ENCODE measurements at places on chromosomes 11 and 22.
A peak's percentile ranks its signal among the peaks of the same experiment; 100 is the strongest.

GRCh38 chr11:121595717-121596161, 143.0 kb upstream of the SORL1-AS1 start:
- no peak for DNase-seq

DNA sequence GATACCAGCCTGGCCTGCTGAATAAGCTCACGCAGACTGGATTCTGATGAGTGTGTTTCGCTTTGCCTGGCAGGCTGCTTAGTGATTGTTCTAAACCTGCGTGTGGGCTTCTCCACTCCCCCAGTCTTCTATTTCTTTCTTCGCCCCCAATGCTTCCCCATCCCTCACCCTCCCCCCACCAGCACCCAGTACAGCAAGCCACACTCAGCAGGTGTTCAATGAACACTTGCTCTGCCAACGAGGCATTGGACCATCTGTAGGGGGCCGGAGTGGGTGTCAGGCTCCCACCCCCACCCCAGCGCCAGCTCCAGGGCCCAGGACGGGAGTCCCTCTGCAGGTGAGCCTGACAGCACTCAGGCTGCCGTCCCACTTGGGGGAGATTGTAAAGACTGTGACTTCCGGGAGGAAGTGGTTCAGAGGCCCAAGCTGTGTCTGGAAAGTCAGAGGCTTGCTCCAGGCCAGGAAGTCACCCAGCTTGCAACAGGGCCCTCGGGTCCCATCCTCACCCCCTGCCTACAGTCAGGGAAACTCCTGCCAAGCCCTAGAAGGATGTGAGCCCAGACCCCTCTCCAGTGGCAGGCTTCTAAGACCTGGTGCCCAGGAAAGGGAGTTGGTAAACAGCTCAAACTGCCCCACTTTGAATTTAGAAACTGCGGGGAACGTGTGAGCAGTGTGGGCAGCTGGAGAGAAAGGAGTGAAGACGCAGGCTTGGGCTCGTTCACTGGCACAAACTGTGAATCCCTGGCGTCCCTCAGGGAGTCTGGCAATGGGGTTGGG, 66.3 kb upstream of the PRDM11 start:
- DNase-seq, result no peak

DNA sequence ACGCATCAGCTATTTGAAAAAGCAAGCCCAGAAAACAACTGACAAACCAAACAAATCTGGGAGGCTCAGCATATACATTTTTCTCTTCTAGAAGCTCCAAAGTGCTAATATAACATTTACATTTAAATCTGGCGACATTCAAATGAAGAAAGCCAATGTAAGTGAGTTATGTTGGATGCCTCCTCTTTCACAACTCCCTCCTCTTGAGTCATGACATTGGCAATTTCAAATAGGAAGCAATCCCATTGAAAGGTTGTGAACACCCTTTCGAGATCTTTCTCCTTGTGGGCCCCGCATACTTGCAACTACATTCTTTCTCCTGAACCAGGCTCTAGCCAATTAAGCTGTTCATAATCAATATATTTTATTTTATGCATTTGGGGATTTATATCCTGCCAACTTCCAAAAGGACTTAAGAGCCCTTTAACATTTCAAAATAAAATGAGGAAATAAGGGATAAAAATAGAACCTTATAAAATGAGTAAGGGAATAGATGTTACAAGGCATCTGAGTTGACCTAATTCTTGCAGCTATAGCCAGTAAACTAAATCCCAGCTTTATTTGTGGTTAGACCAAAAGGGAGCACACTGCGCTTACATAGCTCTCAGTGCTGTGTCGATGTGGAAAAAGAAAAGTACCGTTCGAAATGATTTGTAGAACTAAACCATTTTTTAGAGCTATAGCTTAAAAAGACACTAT, 129.5 kb upstream of the SESN3 start:
- DNase-seq, result no peak

DNA sequence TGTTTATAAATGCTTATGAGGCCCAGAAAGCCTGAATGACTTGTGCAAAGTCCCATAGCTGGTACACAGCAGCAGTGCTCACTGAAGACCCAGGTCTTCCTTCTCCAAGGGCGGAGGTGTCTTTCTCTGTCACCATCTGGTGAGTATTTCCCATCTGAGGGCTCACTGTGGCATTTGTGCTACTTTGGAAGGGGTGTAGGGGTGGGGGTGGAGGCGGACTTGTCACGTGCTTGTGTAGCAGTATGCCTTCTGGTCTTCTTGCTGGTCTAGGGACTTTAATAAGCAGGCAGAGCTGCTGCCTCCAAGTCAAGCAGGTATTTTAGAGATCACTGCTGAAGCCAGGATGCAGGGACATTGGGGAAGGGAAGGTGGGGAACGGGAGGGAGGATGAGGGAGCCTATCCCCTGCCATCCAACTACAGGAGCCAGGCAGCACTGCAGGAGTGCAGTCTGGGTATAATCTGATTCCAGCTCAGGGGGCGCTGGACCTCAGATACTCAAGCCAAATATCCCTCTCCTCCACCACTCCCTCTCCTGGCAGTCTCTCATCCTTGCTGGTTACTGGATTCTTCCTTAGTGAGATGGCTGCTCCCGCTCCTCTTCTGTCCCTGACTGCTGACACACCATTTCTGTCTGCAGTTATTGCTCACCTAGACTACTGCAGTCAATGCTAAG, 3.4 kb downstream of the ABCC8 start:
- peak; percentile 32 for DNase-seq

GRCh38 chr11:30260813-30261212, 30.0 kb downstream of the FSHB start:
- no peak for DNase-seq

GRCh38 chr22:20131597-20131858, at the start of gene ZDHHC8:
TSS of gene ZDHHC8 (plus strand) at chr22:20131804. CDS start at chr22:20131948, 144 bp downstream.
- peak; percentile 53 for DNase-seq

DNA sequence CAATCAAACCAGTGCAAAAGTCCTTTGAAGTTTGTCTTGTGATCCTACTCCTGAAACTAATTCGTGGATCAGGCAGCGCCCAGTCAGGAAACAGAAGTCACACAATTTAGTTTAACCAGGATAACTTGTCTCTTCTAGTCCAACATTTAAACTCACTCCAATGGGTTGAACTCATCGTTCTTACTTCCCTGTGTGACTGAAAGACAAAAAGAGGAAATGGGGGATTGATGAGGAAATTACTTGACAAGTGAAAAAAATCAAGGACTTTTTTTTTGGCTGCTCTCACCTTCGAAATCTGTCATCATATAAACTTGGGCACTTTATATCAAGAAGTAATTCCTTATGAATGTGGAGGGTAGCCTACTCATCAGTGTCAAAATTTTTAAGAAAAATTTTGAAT, 78.4 kb downstream of the HSD17B12 start:
- no peak for DNase-seq

DNA sequence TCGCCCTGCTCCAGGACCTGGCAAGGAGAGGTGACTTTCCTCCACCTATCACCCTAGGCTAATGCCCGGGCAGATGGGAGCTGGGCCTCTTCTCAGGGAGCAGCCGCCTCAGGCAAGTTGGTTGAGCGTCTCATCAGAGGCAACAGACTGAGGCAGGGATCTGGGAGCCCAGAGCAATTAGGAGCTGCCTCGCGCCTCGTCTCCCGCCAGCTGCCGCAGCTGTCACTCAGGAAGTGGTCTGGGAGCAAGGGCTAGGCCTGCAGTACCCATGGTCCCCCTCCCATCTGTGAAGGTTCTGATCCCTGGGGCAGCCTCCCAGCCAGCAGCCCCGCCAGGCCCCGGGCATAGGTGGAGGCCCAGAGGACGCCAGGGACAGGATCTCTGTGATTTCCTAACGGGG, 4.6 kb upstream of the CABP7 start:
- peak; percentile 82 for DNase-seq

GRCh38 chr11:23727794-23728193, 769.1 kb upstream of the LUZP2 start:
- DNase-seq, result no peak

DNA sequence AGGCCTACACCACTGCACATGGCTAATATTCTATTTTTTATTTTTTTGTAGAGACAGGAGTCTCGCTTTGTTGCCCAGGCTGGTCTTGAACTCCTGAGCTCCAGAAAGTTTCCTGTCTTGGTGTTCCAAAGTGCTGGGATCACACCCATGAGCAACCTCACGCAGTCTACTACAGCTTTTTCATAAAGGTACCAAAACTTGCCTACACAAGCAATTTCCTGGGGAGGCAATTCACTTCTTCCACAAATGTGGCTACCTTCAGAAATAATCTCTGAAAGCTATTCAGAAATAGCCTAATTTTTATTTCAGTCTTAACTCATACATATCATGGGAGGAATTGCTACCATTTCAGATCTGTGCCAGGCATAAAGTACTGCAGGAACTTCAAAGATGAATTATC, 11.4 kb downstream of the SLC35F2 start:
- no peak for DNase-seq

GRCh38 chr22:37126882-37127281, 17.4 kb upstream of the TMPRSS6 start:
- DNase-seq, result peak; percentile 33

- no peak for DNase-seq
These were observed 34.7 kb downstream of the ALG9 start for GRCh38 chr11:111836721-111837120.

DNA sequence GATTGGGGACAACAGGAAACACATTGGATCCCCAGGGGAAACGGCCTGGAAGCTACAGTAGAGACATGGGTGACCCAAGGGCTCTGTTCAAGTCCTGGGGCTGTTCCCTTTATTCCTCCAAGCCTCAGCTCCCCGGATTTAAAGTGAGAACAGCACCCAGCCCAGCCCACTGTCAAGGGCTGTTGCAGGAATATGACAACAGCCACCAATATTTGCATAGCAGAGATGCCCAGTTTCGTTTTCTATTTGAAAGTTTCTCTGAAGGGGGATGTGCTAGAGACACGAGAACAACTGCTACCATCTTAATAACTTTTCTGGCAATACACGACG, 81.1 kb upstream of the WNT7B start:
- DNase-seq, result peak; percentile 53

- DNase-seq, result no peak
These were observed 63.6 kb downstream of the NFAM1 start for GRCh38 chr22:42368379-42369249.

DNA sequence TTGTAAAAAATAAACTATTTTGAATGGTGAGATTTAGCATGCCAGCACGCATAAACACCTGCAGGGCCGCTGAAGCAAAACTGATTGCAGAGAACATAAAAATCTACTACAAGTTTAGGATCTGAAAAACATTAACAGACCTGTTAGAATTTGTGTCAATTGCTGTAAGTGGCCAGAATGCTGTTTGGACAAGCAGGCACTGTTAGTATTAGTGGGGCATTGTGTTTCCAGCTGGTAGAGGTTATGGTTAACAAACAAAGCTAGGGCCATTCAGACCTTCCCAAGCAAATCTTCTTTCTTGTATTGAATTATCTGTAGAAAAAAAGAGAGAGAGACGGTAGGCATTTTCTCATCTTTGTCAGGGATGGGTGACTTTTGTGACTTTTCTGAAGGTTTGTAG, 57.6 kb upstream of the OLFML1 start:
- no peak for DNase-seq

GRCh38 chr11:34427186-34427805, 11.4 kb upstream of the CAT start:
- DNase-seq, result no peak

- DNase-seq, result no peak
These were observed 108.4 kb upstream of the SLC22A12 start for GRCh38 chr11:64482588-64482987.

DNA sequence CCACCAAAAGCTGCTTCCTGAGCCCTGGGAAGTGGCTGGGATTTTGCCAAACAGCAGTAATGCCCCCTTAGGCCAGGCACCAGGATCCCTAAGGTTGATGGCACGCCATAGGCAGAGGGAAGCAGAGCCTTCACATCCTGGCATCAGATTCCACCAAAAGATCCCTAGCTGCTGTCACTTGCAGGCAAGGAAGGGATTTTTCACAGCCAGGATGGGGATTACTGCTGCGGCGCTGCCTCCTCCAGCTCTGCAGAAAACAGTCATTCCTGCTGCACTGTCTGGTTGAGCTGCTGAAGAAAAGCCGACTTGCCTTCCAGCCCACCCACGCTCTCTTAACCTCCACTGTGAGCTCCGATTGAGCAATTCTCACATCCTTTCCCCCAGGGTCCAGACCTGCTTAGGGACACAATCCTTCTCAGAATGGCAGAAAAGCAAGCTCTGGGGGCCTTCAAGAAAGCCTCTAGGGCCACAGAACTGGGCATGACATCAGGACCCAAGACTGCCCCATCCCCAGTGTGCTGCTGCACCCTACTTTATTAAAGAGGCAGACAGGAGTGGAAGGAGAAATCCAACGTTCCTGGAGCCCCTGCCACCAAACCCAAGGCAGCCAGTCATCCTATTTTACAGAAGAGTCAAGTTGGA, 19.9 kb downstream of the SYN3 start:
- DNase-seq, result no peak

DNA sequence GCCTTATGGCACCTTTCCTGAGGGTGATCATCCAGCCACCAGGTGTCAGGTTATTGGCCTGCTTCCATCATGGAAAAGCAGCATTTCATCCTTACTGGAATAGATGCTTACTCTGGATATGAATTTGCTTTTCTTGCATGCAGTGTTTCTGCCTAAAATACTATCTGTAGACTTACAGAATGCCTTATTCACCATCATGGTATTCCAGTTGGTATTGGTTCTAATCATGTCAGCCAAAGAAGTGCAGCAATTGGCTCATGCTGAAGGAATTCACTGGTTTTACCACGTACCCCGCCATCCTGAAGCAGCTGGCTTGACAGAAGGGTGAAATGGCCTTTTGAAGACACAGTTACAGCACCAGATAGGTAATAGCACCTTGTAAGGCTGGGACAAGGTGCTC, 194.2 kb downstream of the AASDHPPT start:
- no peak for DNase-seq

DNA sequence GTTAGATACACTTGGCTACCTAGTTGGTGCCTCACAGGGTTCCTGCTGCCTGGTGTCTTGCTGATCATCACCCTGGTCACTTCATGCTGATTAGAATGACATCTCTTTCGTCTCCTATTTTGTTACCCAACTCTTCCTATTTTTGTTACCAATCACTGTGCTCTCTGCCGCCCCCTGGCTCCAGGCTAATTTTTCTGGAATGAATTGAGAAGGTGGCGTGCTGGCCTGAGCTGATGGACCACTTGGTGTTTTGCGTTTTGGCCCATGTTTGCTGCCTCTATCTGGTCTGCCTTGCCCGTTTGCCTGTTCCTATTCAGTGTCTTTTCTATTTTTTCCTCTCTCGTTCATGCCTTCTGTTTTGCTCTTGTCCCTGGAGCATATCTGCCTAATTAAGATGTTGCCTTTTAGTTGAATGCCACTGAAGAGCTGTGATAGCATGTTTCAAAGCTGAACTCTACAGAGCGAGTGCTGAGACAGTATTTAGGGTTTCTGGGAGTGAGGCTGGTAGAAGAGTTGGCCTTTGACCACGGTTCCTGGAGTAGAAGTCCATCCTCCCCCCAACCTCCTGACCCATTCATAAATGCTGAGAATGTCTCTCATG, 5.9 kb upstream of the ATF4 start:
- peak; percentile 72 for DNase-seq
